ENCODE measurements at places on chromosomes 2 and 18.

GRCh38 chr18:23718731-23719130 is 29.5 kb downstream of the LAMA3 start:
- no peak for DNase-seq

GRCh38 chr18:59067873-59068272 is 71.8 kb upstream of the SEC11C start:
- no peak for DNase-seq

DNA sequence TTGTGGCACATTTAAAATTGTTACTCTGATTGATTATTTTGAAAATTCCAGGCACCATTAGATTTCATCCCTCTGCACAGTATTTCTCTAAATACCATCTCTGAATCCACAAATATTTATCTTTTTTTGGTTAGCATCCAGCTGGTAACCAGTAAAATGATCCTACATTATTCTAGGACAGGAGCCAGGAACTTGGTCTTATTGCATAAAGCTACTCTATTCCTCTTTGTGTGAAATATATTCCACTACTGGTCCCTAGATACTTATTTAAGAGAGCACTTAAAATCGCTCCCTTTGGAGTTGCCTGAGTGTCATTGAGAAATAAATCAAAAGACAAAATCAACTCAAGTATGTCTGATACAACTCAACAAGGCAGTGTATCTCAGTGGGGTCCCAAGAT is 7.4 kb upstream of the MBOAT2 start:
- no peak for DNase-seq

GRCh38 chr18:79518028-79518682 is 122.4 kb downstream of the NFATC1 start:
- no peak for DNase-seq

DNA sequence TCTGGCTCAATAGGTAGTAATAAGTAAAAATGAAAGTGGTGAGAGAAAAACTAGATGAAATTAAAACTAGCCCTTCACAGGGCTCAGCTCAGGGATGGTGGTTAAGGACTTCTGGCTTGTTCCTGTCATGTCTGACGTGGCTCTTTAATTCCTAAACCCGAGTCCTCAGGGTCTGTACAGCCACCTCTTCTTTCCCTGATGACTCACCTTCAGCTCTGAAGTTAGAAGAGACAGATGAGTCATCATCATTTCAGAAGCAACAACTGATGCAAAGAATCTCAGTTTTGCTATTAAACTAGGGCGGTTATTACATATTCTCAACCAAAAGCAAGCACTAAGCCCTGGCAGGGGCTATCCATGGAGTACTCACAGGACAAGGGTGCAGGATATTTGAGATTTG is 24.0 kb upstream of the ITGB6 start:
- no peak for DNase-seq

- DNase-seq, result no peak
Observed at GRCh38 chr18:21183670-21184069, 58.4 kb upstream of the GREB1L start.

GRCh38 chr2:188443207-188443606 is 151.5 kb downstream of the GULP1 start:
- no peak for DNase-seq

DNA sequence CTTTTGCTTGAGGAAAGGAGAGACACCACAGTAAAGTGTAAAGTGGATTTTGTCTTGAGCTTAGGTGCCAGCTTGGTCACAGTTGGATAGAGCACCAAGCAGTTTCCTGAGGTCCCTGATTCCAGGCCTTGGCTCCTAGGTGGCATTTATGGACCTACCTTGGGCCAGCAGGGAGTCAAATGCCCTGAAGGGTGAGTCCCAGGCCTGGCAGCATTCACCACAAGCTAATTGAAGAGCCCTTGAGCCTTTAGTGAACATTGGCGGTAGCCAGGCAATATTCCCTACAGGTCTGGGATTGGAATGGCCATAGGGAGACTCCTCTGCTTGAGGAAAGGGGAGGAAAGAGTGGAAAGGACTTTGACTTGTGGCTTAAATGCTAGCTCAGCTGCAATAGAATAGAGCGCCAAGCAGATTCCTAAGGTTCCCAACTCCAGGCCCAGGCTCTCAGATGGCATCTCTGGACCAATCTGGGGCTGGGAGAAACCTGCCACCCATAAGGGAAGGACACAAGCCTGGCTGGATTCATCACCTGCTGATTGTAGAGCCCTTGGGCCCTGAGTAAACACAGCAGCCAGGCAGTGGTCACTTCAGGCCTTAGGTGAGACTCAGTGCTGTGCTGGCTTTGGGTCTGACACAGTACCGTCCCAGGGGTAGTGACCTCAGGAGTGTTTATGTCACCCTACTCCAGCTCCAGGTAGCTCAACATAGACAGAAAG is 137.5 kb upstream of the OTOS start:
- DNase-seq, result no peak

DNA sequence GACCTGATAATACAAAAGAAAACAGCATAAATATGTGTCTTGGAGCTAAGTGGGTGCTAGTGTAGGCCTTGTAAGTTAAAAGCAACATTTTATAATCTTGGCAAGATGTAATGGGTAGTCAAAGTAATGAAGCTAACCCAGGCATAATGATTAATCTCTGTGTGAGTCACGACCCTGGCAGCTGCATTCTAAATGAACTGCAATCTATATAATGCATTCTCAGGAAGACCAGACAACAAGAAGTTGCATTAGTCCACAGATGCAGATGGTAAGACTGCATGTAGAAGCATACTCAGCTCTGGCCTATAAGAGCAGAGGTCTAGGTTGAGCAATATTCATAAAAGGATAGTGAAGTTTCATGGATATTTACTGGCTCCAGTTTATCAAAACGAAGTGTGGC is 85.6 kb upstream of the ETAA1 start:
- DNase-seq, result no peak

DNA sequence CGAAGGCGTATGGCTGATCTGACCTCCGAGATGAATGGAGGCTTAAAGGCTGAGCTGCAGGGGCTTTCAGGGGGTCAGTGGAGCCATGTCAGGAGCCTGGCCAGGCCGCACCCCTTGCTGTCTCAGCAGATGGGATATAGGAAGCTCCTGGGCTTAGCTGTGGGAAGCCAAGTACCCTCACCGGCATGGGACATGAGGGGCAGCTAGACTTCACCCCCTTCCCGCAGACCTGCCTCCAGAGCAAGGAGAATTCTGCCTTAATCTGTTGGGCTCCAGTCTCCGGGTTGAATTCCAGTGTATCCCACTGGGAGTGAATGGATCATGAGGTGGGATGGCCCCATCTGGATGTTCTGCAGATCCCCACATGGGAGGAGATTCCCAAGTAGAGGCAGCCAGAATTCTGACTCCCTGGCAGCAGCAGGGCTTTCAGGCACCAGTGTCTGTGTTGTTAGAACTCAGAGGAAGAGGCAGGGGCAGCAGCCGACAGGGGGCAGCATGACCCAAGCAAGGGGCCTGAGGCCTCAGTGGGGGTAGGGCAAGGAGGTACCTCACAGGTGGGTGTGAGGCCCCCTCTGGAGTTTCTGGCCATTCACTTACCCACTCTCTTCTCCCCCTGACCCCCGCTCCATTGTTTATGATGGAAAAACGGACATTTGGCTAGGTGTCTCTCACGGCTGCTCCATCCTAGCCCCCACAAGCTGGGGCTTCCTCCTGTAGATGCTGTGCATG is 19.1 kb downstream of the CAPG start:
- DNase-seq, result no peak

GRCh38 chr2:157327200-157327599 is 1.6 kb upstream of the ERMN start:
- no peak for DNase-seq

- DNase-seq, result no peak
Observed at GRCh38 chr18:77162580-77162979, 30.0 kb upstream of the MBP start.

DNA sequence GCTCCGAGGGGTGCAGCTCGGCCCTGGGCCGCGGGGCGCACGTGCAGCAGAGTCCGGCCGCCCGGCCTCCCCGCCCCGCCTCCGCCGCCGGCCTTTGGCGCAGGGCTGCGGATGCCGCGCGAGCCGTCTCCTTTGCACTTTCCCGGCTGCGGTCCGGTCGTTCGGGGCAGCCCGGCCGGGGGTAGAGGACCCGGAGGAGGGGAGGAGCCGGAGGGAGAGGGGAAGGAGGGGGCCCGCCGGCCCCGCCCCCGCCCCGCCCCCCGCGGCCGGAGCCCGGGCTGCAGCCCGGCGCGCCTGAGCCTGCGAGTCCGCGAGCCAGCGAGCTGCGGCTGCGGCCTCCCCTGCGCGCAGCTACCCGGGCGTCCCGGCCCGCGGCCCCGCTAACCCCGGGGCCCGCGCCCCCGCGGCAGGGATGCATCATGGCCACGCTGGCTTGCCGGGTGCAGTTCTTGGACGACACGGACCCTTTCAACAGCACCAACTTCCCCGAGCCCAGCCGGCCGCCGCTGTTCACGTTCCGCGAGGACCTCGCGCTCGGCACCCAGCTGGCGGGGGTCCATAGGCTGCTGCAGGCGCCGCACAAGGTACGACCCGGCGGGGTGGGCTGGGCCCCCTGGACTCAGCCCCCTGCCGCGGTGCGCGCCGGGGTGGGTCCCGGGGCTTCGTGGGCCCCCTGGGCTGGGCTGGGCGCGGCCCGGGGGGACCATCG is at the start of gene FHOD3:
TSS of gene FHOD3 (plus strand) at position 297 of the 709 bp plus-strand sequence. CDS start at position 420, 123 bp downstream.
- DNase-seq, result no peak

DNA sequence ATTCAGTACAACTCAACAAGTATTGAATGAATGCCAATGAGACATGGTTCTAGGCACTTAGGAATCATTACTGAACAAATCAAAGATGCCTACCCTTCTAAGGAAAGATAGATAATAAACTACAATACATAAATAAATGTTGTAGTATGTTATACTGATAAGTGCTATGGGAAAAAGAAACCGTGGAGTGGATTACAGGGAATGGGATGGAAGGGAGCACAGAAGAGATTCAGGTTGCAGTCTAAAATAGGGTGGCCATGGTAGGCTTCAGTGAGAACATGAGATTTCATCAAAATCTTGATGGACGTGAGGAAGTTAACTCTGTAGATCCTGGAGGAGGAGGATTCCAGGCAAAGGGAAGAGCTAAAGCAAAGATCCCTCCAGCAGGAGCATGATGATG is 17.9 kb upstream of the CREB1 start:
- DNase-seq, result no peak

GRCh38 chr2:110783196-110783873 is 51.0 kb downstream of the ACOXL start:
- no peak for DNase-seq

- no peak for DNase-seq
Observed at GRCh38 chr2:237413777-237414661, at the start of gene COL6A3. Gene COL6A3 (minus strand): TSS chr2:237414164. CDS start chr2:237396817, 17,347 bp downstream.

DNA sequence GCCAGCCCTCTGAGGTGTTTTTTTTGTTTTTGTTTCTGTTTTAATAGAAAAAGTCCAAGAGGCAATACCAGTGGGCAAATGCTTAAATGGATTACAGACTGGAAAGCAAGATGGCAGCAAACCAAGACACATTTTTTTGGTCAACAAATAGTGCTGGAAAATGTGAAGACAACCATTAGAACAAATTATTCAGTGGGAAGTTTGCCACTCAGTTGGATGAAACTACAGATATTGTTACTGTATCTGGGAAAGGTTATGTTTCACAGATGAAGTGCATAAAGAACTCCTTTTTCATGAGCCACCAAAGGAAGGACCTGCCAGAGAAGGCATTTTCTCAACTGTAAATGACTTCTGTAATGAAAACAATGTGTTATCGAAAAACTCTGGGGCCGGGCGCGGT is 93.0 kb upstream of the ODC1 start:
- DNase-seq, result no peak

DNA sequence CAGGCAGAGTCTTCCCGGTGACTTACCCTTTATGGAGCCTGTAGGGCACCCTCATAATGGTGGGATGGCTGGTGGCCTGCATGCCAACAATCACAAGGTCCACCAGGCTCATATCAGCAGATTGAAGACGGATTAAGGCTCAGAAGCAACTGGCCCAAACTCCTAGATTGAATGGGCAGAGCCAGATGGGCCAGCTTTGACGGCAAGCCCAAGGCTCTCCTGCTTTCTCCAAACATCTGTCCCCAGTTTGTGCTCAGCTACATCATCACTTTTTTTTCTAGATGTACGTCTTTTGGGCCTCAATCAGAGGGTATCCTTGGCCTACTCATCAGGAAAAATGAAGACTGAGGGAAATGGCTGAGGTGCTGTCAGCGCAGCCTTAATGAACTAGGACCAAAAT is 114.6 kb downstream of the VIT start:
- DNase-seq, result no peak

GRCh38 chr2:118632921-118633320 is 214.5 kb downstream of the EN1 start:
- no peak for DNase-seq

DNA sequence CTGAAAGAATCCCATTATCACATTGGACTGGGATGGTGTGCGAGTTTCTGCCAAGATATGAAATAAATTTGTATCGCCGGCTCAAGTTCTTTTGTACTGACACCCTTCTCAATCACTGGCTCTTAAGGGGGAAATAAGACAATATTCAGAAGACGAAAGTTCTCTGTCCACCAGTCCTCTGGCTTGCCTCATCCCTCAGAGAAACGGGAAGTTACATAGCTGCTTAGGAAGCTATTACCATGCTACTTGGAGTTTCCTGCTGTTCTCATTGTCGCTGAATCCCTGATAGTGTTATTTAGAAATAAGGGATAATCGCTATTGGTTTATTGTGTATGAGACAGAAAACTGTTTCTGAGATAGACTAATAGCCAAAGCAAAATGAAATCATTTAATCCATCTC is 205.0 kb upstream of the ZNF521 start:
- no peak for DNase-seq

- DNase-seq, result no peak
Observed at GRCh38 chr18:28412521-28412920, 235.6 kb upstream of the CDH2 start.

DNA sequence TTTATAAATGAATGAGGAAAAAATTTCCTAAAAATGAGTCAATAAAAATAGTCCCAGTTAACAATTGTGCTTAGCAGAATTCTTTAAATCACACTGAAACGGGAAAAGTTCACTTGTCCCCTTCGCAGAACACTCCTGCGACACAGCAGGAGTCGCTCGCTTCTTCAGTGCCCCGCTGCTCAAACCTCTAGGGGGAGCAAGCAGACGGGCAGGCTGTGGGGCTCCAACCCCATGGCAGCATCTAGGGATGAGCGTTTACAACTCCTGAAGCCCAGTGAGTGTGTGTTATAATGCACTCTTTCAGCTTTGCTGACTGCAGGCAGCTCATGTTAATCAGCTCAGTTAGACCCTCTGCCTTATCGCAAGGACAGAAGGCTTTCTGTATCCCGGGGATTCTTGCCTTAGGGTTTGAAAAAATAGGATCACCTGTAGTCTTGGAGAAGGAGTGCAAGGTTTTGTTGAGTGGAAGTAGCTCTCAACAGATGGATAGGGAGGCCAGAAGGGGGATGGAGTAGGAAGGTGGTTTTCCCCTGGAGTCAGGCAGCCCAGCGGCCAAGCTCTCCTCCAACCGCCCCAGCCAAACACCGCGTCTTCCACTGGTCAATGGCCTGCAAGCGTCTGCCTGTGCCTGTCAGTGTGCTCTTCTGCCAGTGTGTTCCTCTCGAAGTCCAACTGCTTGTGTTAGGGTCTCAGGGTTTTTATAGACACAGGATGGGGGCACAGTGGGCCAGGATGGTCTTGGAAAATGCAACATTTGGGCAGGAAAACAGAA is 1977.7 kb upstream of the LRRTM1 start:
- no peak for DNase-seq

GRCh38 chr2:48617618-48618017 is at the start of gene GTF2A1L:
Gene GTF2A1L (plus strand): TSS chr2:48617856. CDS start chr2:48617875, 19 bp downstream.
- no peak for DNase-seq

- no peak for DNase-seq
Observed at GRCh38 chr2:224401641-224402342, at the start of gene FAM124B. Gene FAM124B (minus strand): TSS chr2:224402107. CDS start chr2:224401768, 339 bp downstream.
